ENCODE measurements at places on chromosomes 7 and 10. TPM values are rescaled to one million over a fixed set of nuclear protein-coding genes. Genes with fewer than 3 reads are reported as not detected.

DNA sequence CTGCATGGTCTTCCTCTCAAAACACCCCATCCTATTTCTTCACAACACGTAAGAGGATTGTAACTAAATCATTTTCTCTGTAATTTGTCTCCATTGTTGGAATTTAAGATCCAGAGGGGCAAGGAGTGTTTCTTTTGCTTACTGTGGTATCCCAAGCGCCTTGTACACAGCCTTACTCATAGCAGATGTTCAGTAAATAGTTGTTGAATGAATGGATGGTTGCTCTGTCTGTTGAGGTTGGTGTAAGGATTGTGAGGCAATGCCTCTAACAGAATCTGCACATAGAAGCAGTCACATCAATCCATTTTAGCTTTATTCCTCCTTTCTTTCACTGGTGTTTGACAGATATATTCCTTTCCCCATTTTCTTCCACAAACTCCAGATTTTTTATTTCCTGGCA is 90.1 kb downstream of the ZNF365 start:
- no peaks in the 10 kb centered on the region for H3K36me3 ChIP-seq
- no peak overlapping the region for H3K4me3 ChIP-seq
- H3K27ac ChIP-seq, result no peak overlapping the region
- H3K4me1 ChIP-seq, result no peaks in the 10 kb centered on the region
- DNase-seq, result no peak
- H3K27me3 ChIP-seq, result peaks cover 2% of the 10 kb centered on the region

- no peak overlapping the region for H3K4me3 ChIP-seq
- no peaks in the 10 kb centered on the region for H3K27me3 ChIP-seq
- H3K27ac ChIP-seq, result no peak overlapping the region
- no peak for DNase-seq
Observed at GRCh38 chr10:86246279-86246940, 120.2 kb downstream of the GRID1 start.

DNA sequence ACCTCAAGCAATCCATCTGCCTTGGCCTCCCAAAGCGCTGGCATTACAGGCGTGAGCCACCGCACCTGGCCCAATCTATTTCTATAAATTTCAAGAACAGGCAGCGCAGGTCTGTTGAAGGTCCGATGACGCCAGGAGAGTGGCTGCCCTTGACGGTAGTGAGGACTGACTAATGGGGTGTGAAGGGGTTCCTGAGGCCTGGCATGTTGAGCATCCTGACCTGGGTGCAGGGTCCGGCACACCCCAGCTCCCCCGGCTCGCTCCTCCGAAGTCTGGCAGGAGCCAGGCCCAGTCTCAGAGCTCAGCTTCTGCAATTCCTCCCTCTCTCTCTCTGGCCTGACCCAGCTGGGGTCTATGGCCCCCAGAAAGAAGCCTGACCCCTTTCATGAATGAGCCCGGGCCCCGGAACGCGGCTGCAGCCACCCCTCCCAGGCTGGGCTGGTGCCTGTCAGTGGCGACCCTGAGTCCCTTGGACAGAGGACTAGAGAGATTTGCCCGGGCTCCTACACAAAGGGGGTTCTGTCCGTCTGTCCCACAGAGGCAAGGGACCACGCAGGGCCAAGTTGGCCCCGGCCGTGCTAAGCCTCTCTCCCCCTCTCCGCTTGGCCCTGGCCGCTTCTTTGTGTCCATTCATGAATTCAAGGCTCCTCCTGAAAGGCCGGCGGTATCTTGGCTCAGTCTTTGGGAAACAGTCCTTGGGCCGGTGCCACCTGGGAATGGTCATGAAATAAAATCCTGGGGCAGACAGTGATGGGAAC is 18.8 kb downstream of the MMD2 start:
- H3K4me3 ChIP-seq, result no peak overlapping the region
- H3K27me3 ChIP-seq, result no peaks in the 10 kb centered on the region
- no peak overlapping the region for H3K27ac ChIP-seq
- no peaks in the 10 kb centered on the region for H3K36me3 ChIP-seq
- DNase-seq, result no peak

GRCh38 chr10:101013365-101013825 is 13.8 kb downstream of the LZTS2 start:
- H3K4me3 ChIP-seq, result no peak overlapping the region
- H3K4me1 ChIP-seq, result peaks cover 4% of the 10 kb centered on the region
- H3K27me3 ChIP-seq, result no peaks in the 10 kb centered on the region
- H3K36me3 ChIP-seq, result no peaks in the 10 kb centered on the region
- H3K27ac ChIP-seq, result peak overlapping the region; percentile 2

DNA sequence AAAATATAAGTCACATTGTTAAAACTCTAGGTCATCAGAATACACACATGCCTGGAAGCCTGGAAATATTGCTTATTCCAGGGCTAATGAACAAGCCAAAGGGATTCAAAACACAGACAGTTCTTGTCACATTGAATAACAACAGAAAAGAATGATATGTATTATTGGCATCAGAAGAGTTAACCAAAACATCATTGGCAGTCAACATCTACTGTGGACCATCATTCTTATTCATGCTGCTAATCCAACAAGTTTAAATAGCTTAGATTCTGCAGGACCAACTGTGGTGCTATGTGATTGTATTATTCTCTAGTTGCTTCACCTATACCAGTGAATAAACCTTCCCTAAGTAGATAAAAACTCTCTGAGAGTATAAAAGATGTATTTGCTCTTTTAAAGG is 198.3 kb downstream of the NEBL start:
- H3K27ac ChIP-seq, result no peak overlapping the region
- no peaks in the 10 kb centered on the region for H3K4me1 ChIP-seq
- no peaks in the 10 kb centered on the region for H3K27me3 ChIP-seq
- no peaks in the 10 kb centered on the region for H3K36me3 ChIP-seq

DNA sequence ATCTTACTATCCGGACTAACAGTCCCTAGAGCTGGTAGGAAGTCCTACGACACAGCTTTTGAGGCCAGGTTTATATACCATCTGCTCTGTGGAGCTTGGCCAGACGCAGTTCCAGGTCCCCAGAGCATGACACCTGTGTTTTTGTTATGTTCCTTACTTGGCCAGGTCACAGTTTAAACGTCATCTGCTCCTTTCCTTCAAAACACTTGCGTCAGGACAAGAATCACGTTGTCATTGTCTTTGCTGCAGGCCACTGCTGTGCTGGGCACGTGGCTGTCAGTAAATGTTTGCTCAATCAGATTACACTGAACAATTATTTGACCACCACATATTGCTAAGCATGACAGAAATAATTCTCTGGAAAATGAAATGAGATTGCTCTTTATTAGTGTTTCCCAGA is 23.9 kb downstream of the SLC18A2 start:
- no peaks in the 10 kb centered on the region for H3K4me1 ChIP-seq
- no peak overlapping the region for H3K4me3 ChIP-seq
- H3K27ac ChIP-seq, result no peak overlapping the region
- no peak for DNase-seq
- H3K36me3 ChIP-seq, result no peaks in the 10 kb centered on the region

DNA sequence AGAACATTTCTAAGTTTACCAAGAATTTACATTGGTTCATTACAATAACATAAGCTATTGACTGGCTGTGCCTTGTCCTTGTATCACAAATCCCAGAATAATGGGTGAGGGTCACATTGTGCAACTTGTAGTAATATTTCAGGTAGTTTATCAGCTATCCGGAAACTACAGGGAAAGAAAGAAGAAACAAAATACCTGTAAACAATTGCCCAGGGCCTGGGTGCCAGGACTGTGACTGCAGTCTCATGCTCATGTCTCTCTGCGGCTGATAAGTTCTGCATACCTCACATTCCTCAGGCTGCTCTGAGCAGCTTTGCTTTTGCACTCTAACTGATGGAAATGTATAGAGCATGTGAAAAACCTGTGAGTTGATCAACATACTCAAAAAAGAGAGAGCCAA is 131.8 kb upstream of the TRIM24 start:
- H3K36me3 ChIP-seq, result no peaks in the 10 kb centered on the region
- no peaks in the 10 kb centered on the region for H3K4me1 ChIP-seq
- no peak overlapping the region for H3K27ac ChIP-seq
- DNase-seq, result peak; percentile 25

- H3K36me3 ChIP-seq, result no peaks in the 10 kb centered on the region
- H3K27me3 ChIP-seq, result no peaks in the 10 kb centered on the region
- H3K4me1 ChIP-seq, result no peaks in the 10 kb centered on the region
Observed at GRCh38 chr7:80681272-80681885, 42.9 kb downstream of the CD36 start.

The FLNC gene
- 108 TPM for total RNA-seq

The FAM13C gene
- 0.18 TPM for total RNA-seq

The SFTPA1 gene
- total RNA-seq, result not detected

The LIPN gene
- total RNA-seq, result not detected

The LRRC61 gene
- 35.8 TPM for total RNA-seq

The TAS2R3 gene
- 2.3 TPM for total RNA-seq

All from Caco-2 (cell line).